ENCODE measurements at places on chromosomes 2 and 18.

- no peak for DNase-seq
These were observed 7.0 kb downstream of the ZSWIM2 start for GRCh38 chr2:186841940-186842339.

DNA sequence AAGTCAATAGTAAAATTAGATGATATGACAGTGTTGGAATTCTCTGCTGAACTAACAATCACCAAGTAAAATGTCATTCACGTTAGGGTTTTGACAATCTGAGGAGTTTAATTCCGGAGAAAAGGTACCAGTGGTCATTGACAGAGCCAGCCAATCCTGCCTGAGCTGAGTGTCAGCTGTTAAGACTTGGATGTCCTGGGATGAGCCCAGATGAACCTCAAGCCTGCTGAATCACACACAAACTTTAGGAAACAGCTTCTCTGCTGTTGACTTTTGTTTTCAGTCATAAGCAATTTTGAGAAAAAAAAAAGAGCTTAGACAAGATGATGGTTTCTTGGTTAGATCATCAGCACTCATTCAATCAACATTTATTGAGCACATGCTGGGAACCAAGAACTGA is 600.0 kb upstream of the SLC39A10 start:
- DNase-seq = no peak

GRCh38 chr2:44951714-44952113 is 10.2 kb downstream of the SIX3 start:
- DNase-seq = no peak

GRCh38 chr2:36597532-36598377 is at the start of gene FEZ2:
TSS of gene FEZ2 (minus strand) at chr2:36598168. CDS start at chr2:36598142, 26 bp downstream.
- DNase-seq = peak; percentile 55

DNA sequence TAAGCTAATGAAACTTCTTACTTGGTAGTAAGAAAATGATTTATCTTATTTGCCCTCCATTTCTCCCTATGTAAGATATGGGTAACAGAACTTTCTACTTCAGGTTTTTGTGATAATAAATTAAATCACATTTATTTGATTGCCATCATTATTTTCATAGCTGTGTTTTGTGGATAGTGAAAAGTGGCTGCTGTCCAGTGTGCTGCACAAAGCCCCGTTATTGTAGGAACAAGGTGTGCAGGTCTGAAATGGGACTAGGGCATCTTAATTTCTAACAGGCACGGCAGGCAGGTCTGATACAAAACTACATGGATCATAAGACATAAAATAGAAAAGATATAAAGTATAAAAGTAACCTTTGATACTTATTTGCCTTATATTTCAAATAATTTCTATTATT is 51.6 kb upstream of the THSD7B start:
- no peak for DNase-seq

- DNase-seq = no peak
These were observed 138.3 kb downstream of the DDX1 start for GRCh38 chr2:15729709-15730544.

DNA sequence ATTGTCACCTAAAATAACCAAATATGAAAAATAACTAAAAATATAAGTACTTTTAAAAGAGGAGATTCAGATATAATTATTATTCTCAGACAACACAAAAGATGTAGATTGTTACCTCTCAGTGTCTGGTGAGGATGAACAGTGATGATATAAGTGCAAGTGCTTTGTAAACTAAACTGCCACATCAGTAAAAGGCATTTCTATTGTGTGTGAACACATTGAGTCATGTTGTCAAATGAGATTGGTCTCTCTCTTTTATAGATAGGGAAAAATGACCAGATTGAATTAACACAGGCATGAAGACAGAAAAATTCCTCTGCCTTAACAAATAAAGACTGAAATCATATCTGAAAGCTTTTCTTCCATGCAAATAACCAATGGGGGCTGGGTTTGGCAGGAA is 182.4 kb upstream of the TMEFF2 start:
- no peak for DNase-seq

DNA sequence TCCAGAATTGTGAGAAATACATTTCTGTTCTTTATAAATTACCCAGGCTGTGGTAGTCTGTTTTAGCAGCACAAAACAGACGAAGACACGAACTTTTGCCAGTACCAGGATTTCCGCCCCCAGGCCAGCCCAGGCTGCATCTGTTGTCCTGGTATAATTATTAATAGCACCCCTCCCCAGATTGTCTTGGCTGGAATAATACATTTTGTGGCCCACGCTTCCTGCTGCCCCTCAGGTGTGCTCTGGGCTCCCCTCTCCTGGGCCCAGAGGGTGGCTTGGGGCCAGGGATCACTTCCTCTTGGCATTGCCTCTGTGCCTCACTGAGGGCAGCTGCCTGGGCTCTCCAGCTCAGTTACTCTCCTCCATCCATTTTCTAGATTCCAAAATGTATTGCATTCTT is 102.1 kb upstream of the HS6ST1 start:
- no peak for DNase-seq

GRCh38 chr2:157287160-157287559 is 29.7 kb downstream of the GALNT5 start:
- no peak for DNase-seq

GRCh38 chr18:2979871-2980790 is 32.8 kb downstream of the LPIN2 start:
- no peak for DNase-seq

GRCh38 chr2:218713922-218714321 is 3.3 kb downstream of the TTLL4 start:
- DNase-seq = no peak

DNA sequence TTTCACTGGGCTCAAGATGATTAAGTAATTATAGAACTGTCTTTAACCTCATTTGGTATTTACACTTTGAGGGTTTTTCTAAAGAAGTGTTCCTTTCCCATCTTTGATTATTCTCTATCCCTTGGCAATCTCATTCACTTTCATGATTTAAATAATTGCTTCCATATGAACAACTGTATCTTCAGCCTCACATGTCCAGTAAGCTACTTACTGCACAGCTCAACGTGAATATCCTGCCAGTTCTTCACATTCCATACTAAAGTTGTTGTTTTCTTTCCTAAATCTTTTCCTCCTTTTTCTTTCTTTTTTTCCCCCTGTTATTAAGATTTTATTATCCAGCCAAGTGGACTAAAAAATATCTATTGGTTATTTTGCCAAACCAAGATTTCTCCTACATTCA is 37.7 kb downstream of the ZC3H15 start:
- no peak for DNase-seq

- no peak for DNase-seq
These were observed 345.2 kb upstream of the RND3 start for GRCh38 chr2:150832686-150833085.

DNA sequence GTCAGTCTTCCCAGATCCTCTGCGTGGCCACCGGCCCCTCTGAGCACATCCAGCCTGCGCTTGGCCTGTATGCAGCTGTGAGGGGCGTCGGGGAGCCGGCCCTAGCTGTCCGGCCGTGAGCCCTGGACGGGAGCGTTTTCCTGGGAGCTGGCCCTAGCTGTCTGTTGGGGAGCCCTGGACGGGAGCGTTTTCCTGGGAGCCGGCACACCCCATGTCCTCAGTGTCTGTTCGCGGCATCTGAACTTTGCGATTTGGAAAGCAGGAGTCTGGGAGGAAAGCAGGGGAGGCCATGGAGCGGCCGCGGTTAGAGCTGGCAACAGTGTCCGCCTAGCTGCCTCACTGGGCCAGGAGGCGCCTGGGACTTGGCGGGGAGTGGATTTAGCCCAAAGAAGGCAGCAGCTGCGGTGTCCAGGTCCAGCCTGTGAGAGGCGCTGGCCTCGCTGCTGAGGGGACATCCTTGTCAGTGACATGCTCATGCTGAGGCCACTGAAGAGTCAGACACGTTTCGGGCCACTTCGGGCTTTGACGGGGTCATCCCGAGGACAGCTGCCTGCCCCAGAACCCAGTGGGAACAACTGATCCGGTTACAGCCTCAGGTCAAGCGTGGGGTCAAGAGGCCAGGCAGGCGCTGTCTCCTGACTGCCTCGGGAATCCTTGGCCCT is 75.8 kb downstream of the KCNG2 start:
- DNase-seq = no peak

- peak; percentile 16 for DNase-seq
These were observed 30.4 kb downstream of the FBLN7 start for GRCh38 chr2:112168422-112169124.

DNA sequence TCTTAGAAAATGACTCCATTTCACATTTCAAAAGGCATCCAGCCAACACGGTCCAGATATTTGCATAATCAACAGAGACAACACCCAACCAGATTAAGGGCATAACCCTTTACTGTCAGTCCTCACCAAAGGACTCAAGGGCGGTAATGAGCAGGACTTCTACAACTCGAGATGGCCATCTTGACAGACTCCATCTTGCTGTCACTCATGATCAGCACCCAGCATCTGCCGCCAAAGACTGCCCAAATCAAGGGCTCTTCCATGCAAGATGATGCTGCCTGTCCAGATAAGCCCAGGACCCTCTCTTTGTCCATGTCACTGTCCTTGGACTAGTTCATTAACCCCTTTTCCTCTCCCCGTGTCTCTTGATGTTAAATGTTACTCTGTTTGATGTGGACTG is 77.9 kb downstream of the UXS1 start:
- DNase-seq = no peak

- peak; percentile 63 for DNase-seq
These were observed 20.1 kb downstream of the CEP68 start for GRCh38 chr2:65076345-65076710.

GRCh38 chr2:233208382-233209116 is 42.9 kb upstream of the ATG16L1 start:
- peak; percentile 21 for DNase-seq

DNA sequence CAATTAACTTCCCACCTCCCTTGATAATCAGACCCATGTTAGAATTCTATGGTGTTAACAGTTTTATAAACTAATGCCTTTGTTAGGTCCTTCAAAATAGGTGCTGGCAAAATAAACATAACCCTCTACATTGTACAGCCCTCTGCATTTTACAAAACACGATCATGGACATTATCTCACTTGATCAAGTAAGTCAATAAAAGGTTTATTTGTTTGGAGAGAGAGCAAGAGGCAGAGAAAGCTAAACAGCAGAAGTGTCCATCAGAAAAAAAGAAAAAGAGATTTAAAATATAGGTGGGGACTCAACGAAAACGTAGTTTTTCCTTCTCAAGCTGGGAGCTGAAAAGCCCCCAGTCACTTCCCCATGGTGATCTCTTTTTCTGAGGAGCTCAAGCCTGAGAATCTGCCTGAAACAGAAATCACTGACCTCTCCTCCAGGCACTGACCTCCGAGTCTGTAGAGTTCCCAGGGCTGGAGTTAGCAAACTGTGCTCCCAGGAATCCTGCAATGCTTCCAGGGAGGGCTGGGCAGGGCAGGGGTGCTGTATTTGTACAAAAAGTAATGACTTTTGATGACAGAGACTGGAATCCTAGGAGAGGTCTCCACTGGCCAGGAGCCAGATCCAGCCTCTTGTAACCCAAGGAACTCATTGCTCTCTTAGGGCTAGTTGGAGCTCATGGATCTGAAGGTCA is 137.8 kb upstream of the KLHL29 start:
- DNase-seq = no peak

DNA sequence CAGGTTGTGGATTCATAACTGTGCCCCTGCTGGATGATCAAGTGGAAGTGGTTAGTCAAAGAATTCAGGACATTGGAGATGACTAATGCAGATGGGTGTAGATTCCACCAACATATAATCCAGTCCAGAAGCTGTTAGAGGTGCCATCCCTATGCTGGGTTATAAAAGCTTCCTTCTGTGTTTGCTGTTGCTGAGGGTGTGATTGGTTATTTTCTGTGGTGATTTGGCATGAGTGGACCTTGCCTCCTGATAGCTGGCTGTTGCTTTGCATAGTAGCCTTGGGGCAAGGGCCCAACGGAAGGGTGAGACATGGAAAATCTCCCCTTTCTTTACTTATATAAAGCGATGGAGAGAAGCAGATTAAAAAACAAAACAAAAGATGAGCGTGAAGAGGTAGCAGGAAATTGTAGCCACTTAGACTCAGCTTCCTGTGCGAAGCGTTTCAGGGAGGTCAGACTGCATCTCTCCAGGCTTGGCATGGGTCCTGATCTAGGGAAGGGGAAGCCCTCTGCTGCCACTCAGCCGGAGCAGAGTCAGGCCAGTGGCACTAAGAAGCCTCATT is 190.4 kb downstream of the FMNL2 start:
- peak; percentile 84 for DNase-seq

DNA sequence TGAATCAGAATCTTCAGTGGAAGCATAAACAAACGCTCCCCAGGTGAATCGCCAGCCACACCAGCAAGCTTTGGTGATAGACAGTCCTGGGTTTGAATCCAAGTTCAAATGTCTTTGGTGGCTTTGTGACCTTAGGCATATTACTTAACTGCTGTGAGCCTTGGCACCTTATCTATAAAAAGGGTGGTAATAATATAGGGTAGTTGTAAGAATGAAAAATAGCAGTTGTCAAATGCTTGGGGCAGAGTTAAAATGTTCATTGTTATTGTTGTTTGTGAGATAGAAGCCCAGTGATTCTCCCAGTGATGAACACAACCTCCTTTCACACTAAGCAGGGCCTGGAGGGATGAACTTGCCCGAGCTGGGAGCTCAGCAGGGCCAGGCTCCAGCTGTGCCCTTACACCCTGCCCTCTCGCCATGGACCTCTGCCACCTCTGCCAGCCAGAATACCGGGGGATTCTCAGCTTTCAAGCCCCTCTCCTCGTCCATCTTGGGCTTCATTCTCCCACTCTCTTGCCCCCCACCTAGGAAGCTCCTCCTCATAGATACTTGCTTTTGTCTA is 6.1 kb upstream of the TMBIM1 start:
- no peak for DNase-seq

DNA sequence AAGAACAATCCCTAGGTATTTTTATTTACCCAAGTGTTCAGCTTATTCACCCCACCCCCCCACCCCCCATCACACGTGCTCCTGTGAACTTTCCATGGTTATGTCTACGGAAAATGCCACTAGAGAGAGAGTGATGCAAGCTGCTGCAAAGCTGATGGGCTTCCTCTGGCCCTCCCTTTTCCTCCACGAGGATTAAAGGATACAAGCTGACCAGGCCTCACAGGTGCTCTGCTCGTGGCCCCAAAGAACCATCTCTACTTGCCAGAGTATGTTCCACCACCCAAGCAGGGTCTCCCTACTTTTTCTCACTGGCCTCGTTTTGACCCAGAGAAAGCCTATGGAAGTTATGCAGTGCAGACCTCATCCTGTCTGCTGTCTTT is 342.6 kb downstream of the CELF4 start:
- DNase-seq = no peak

- no peak for DNase-seq
These were observed 334.9 kb downstream of the SOX11 start for GRCh38 chr2:6027066-6027465.

DNA sequence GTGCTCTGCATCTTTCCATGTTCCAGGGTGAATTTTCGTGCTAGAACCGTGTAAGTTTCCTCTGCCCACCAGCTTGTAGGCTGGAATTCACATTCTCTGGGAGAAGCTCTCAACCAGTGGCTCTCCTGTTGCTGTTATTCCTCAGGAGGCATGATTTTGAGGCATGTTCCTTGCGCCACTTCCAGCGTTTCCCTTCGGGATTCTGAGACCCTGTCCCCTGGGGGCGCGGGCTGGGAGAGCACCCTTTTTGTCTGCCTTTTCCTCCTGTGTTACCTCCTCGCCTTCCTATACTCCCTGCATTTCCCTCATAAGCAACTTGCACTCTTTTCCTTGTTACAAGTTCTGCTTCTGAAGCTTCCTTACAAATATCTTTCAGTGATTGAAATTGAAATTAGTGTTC is 156.4 kb downstream of the PTPRM start:
- no peak for DNase-seq

GRCh38 chr2:238389988-238390589 is 36.6 kb upstream of the ASB1 start:
- peak; percentile 90 for DNase-seq

- no peak for DNase-seq
These were observed 201.7 kb upstream of the STK17B start for GRCh38 chr2:196372811-196373664.

- DNase-seq = no peak
These were observed 28.7 kb downstream of the ALK start for GRCh38 chr2:29892585-29893259.

GRCh38 chr2:10659898-10660568 is 29.7 kb downstream of the NOL10 start:
- DNase-seq = peak; percentile 41
